Mesothelial cell of epicardium (in vitro differentiated cells): ENCODE measurements at places on chromosomes 11 and 22.

DNA sequence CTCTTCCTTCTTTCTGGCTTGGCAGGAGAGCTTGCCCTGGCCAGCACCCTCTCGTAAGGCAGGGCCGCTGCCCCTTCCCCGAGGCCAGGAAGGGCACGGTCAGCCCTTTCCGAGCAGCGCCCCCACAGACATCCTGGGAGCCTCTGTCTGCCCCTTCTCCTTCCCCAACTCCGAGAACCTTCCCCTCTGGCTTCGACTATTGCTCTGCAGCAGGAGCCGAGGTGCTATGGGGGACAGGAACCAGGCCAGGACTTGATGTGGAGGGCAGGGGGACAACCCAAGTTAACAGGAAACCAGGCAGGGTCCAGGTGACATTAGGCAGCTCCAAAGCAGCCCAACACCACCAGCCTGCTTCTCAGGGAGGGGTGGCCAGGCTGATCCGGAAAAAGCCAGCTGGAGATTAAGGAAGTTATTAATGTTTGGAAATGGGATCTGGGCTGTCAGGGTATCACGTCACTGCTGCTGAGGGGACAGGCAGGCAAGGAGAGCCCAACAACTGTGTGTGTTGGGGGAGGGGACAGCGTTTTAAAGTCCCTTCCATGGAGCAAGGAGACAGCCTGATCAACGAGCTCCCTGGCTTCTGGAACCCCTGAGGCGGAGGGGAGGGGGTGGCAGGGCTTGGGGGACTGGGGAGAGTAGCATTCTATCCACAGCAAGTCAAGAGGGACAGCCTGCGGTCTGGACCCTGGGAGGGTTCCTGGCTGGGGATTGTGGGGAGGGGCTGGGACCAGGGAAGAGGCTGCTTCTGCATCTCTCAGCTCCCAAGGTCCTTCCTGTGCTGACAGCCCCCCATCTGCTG is 27.3 kb downstream of the SYT7 start:
- no peak for DNase-seq

- no peak for DNase-seq
These were observed 1.4 kb downstream of the RIC8A start for GRCh38 chr11:208917-209260.

- no peak for DNase-seq
These were observed 43.7 kb downstream of the OSBPL5 start for GRCh38 chr11:3121416-3121815.

DNA sequence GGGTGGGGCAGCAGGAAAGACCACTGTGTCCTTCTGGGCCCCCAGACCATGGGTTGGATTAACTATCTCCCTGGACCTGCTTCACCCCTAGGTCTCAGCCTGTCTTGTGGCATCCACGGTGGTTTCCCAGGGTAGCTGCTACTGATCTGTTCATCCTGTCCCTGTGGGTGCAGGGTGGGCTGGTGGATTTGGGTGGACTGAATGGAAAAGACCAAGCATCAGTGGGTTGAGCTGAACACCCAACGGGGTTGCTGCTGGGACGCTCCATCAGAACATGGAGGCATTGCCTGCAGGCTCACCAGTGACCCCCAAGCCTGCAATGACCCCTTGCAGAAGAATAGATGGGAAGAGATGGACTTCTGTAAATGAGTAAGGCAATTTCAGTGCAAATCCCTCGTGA is 812.1 kb downstream of the TBC1D22A start:
- DNase-seq = no peak

DNA sequence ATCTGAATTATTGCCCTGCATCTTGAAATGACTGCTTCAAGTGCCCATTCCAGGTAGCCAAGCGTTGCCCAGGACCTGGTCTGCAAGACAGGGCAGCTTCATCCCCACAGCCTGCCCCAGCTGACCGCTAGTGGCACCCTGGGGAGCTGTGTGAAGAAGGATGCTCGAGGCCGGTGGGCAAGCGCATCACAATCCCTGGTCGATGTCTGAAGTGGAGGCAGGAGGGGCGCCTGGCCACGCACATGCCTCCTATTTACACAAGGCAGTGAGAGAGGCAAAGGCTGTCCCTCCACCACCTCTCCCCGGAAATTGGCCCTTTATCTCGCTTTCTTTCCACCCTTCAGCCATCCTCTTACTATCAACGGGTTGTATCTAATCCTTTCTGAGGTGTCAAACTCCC is 28.1 kb upstream of the PHF21A start:
- DNase-seq = no peak

GRCh38 chr22:29733362-29734201 is 13.8 kb downstream of the CABP7 start:
- DNase-seq = no peak

DNA sequence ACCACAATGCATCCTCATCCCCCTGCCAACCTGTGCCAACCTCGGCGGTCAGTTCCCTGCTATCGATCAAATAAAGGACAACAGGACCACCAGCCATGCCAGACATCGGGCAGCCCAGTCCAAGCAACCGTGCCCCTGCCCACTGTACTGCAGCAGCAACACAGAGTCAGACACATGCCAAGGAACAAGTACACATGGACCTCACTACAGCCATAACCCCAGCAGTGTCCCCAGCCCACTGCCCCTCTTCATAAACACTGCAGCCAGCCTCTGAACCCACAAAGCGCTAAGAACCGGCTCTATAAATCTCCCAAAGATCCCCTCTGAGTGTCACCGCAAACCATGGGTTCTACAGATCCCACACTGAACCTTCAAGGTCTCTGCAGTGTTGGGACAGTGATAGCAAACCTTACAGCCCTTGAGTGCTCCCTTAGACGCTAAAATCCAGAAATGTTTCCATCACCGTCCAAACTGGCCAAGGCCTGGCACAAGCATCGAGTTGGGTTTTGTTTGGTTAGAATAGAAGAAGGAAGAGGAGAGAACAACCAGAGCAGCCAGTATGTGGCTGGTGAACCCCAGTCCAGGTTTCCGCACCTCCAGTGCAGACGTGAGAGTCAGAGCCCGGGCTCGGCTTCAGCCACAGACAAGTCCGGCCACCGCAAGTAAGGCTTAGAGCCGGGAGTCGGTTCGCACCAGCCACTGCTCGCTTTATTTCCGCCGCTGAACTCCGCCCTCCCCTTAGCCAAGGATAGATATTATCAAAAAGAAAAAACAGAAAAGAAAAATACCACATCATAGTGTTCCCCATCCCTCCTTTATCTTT is 7.9 kb downstream of the PAX6 start:
- DNase-seq = no peak

- DNase-seq = no peak
These were observed 67.7 kb downstream of the SPON1 start for GRCh38 chr11:14029971-14030920.

DNA sequence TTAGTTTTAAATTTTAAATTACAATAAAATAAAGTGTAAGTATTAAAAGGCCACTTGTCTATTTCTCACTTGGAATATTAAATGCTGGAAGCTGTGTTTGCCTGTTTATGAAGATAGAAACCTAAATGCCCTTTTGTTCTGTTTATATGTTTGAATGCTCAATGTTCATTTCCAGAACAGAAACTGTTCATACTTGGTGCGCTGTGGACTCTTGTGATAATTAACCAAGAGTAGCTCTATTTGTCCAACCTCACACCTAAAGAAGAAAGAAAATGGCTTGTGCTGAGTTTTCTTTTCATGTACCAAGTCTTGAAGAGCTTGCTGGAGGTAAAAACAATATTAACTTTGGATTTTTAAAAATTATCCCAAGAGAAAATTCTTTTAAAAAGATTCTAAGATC is 5.7 kb downstream of the C11orf54 start:
- no peak for DNase-seq

GRCh38 chr11:17979770-17980371 is 33.0 kb downstream of the SERGEF start:
- peak; percentile 39 for DNase-seq

- no peak for DNase-seq
These were observed 7.0 kb upstream of the IGLL5 start for GRCh38 chr22:22880645-22881044.

DNA sequence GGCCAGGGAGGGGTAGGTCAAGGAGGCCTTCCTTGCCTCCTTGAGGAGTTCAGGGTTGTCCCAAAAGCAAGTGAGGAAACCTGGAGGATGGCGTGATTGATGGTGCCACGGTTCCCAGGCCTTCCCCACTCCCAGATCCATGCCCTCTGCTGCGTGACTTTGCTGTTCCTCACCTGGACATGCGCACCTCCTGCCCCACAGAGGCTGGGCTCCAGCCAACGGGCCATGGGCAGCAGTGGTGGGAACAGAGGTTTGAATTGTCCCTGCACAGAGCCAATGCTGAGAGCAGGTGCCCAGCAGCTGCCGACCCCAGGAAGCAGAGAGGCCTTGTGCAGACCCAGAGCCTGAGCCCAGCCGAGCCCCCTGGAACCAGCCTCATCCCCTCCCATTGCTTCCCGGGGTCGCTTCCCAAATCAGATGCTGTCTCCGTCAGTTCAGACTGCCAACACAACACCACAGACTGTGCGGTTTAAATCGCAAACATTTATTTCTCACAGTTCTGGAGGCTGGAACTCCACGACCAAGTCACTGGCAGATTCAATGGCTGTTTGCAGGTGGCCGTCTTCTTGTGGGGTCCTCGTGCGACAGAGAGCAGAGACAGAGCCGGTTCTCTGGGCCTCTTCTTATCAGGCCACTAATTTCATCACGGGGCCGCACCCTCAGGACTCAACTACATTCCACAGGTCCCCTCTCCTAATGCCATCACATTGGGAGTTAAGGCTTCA is 6.2 kb upstream of the LINC01488 start:
- DNase-seq = no peak

- no peak for DNase-seq
These were observed 41.8 kb upstream of the AMPD3 start for GRCh38 chr11:10413268-10413667.

GRCh38 chr11:130528298-130529261 is 80.1 kb downstream of the ADAMTS15 start:
- DNase-seq = no peak

- DNase-seq = no peak
These were observed 51.9 kb upstream of the EED start for GRCh38 chr11:86192519-86193257.

DNA sequence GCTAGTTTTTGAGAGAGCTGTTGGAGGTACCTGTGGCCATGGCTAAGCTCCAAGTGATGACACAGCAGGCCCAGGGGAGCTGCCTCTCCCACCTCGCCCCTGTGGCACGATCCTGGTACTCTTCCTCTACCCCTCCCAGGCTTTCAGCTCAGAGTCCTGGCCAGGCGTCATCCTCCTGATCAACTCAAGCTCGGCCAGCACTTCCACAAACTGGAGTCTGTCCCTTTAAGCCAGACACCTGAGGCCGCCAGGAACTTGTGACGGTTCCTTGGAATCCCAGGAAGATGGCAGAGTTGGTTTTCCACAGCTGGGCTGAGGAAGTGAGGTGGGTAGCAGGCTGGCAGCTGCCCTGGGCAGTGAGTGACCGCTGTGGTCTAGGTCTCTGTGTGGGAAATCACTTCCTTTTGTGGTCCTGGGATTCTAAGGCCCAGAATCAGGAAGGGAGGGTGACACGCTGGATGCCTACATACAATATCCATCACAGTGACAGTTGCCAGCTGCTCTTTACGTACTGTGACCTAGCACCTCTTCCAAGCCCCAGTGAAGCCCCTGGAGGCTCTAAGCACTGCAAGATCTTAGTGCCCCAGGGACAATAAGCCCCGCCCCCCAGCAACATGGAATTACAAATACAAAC is 3.2 kb upstream of the CST6 start:
- DNase-seq = no peak

GRCh38 chr11:65014726-65015227 is 817 bp downstream of the ARL2 start:
- no peak for DNase-seq

DNA sequence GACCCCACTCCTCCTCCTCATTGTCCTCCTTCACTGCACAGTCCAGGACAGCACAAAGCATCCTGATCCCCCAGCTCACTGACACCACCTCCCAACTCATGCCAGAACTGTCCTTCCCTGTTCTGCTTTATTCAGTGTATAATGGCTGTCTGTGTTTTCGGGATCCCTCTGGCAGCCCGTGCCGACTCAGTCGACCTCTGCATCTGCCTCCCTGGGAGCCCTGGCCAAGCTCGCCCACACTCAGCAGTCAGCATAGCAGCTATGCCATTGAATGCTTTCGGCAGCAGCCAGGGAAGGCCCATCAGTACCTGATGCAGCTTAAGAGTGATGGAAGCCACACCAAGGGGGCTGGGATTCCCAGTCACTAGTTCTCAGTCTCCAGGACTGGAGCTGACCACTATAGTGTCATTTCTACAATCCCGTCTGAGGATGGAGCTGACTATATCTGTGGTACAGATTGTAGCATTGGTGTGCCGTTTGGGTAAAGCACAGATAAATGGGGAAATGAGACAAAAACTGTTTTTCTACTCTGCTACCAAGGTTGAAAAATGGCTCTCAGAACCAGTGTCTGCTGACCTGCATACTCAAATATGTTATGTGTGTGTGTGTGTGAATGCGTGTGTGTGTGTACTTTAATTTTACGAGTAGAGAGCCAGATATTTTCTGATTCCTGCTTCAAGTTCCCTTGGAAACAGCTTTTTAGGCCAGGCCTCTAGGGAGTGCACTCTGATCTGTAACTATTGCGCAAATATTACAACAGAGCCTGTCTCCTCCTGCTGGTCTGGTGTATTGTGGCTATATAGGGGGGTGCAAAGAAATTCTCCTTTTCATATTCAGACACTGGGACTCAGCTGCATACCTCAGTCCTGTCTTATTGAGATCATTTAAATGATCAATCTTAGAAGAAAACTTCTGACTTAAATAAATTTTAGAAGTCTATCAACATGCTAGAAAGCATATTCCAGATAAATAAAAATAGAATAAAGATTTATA is 78.8 kb upstream of the TOP3B start:
- no peak for DNase-seq

DNA sequence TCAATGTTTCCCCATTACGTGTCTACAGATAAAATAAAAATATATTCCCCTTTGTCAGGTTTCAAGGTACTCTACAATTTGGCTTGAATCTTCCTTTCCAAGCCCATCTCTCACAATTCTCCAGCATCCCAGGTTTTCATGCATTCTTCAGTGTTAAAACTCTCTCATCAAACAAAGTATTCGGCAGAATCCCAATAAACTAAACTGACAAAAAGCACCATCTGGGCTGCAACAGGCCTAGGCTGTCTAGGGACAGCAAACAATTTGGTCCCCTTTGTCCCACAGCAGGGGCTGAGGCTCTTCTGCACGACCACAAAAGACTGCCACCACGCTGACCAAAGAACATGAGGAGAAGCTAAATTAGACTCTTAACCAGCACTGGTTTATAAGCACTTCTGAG is 159.4 kb downstream of the CADM1 start:
- no peak for DNase-seq

GRCh38 chr11:95522874-95523273 is 266.7 kb downstream of the FAM76B start:
- no peak for DNase-seq

DNA sequence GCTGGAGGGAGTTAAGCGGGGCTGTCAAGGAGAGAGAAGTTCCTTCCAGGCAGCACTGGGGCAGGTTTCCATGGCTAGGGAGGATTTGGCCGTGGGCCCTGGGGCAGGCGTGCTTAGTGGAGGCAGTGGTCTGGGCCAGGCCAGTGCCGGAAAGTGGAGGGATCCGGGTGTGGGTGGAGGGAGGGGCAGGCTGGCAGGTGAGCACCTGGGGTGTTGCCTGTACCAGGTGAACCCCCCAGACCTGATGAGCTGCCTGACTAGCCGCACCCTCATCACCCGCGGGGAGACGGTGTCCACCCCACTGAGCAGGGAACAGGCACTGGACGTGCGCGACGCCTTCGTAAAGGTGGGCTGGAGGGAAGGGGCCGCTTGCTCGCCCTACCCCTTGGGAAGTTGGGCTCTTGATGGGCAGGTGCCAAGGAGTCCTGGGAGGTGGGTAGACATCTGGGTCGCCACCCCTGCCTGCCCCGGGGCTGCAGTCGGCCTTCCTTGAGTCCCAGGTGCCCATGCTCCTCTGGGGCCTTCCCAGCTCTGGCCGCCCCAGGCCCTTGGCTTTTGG is 32.0 kb downstream of the MYO7A start:
- DNase-seq = no peak
